ENCODE measurements at places on chromosomes 6 and 20. TPM values are rescaled to one million over a fixed set of nuclear protein-coding genes. Genes with fewer than 3 reads are reported as not detected.

PTPRK gene
- 18.6 TPM for total RNA-seq

GJA1 gene
- total RNA-seq: not detected

PTCHD4 gene
- total RNA-seq: 1.8 TPM

FRMD1 gene
- not detected for total RNA-seq

HDGFL1 gene
- total RNA-seq: not detected

SMIM8 gene
- 2.8 TPM for total RNA-seq

KHDC1L gene
- total RNA-seq: not detected

BMP2 gene
- total RNA-seq: 13.4 TPM

SLC17A2 gene
- total RNA-seq: not detected

BPIFB2 gene
- total RNA-seq: not detected

WFDC10B gene
- total RNA-seq: not detected

POFUT1 gene
- total RNA-seq: 45.2 TPM

TUBB2A gene
- 39.6 TPM for total RNA-seq

FGD2 gene
- total RNA-seq: not detected

PPP1R14C gene
- total RNA-seq: 2.4 TPM

UFL1 gene
- 7.3 TPM for total RNA-seq

FUCA2 gene
- 16.5 TPM for total RNA-seq

PSORS1C1 gene
- 1.1 TPM for total RNA-seq

CST7 gene
- total RNA-seq: not detected
